ENCODE measurements at places on chromosomes 3 and 15. TPM values are rescaled to one million over a fixed set of nuclear protein-coding genes. Genes with fewer than 3 reads are reported as not detected.

Gene TNFAIP8L3
- total RNA-seq = 29.1 TPM

Gene SERPINI2
- not detected for total RNA-seq

Gene ACAN
- total RNA-seq = 0.88 TPM

Gene GOLGA8J
- 0.10 TPM for total RNA-seq

Data from A549 treated with GW870086 at 1 μM for 4 hours (cell line).